ENCODE measurements at places on chromosomes 2 and 18.

DNA sequence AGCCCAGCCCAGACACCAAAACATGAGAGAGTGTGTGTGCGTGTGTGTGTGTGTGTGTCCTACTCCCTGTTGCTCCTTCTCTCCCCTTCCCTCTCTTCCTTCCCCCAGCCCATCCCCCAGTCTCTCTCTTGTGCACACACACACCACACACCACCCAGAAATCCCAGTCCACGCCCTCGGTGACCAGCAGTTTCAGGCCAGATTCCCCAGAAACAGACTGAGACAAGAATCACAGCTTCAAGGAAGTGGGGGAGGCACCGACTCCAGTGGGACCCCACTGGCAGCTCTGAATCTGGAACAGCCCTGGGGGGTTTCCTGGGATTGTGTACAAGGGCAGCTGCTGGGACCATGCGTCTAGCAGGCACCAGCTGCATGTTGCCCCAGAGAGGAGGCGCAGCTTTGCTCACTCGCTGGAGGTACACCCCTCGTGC is 113.5 kb downstream of the NDUFA10 start:
- no peak for DNase-seq

DNA sequence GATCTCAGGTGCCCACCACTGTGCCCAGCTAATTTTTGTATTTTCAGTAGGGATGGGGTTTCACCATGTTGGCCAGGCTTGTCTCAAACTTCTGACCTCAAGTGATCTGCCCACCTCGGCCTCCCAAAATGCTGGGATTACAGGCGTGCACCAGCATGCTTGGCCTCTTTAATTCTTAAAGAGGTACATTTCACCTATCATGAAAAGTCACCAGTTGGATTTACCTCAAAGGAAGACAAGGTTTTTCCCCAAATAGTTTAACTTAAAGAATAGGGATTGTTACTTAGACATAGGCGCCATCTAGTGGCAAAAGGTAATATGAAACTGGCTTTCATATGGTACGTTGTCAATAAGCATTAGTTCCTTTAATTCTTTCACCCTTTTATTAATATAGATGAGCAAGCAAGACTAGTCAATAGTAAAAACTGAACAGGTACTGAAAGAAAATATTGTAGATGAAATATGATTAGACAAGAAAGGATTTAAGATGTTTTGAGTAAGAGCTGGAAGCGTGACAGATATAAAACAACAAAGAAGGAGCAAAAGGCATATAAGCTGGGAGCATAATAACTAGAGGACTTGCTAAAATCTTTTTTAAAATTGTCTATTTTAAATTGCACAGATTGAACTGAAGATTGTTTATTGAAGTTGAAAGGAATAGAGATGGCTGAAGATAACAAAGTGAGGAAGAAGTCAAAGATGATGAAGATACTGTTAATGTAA is 35.0 kb upstream of the PSMD14 start:
- peak; percentile 80 for DNase-seq

GRCh38 chr2:138219961-138220360 is 255.7 kb downstream of the HNMT start:
- DNase-seq = no peak

DNA sequence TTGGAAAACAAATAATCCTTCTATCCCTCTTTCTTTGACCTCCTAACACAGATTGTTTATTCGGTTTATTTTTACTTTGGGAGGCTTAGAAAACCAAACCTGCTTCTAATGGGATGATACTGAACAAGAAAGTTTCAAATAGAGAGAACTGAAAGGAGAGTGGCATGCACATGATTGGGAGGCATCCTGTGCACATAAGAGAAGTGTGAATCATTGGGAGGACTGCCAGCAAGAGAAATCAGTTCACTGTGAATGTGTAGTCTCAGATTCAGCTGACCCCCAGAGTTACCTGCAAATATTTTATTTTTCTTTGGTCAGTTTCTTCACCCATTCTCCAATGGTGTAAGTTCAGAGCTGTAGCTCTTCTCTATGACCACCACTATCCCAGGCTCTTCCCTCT is 1363.2 kb upstream of the ACVR2A start:
- DNase-seq = no peak

- peak; percentile 51 for DNase-seq
These were observed 555.5 kb upstream of the TNP1 start for GRCh38 chr2:217415316-217415715.

- no peak for DNase-seq
These were observed 371.9 kb downstream of the NBAS start for GRCh38 chr2:15189216-15189615.

DNA sequence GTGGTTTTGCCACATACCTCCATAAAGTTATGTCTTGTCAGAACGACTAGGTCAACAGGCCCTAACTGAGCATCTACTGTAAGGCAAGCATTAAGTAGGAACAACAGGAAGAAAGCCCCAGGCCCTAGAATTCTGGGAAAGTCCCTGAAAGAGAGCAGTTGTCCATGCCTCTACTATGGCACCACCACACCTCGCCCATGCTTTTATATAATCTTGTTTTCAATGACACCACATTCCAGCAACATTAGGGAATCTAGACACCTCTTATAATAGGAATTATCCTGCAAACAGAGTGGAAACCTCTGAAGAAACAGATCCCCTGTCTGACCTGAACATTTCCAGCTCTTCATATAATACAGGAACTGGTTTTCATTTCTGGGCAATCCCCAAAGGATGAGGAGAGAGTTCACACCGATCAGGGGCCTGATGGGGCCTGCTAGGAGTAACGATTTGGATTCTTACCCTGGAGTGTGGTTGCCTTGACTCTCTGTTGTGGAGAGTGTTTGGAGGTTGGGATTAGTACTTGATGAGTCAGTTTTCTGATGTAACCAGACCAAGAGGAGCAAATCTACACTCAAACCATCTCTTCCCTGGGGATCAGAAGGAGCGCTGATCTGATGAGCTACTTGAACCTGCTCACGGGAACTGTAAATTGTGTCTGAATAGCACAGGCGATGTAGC is 31.9 kb upstream of the CEP68 start:
- no peak for DNase-seq

GRCh38 chr2:151020411-151020810 is 241.3 kb downstream of the RBM43 start:
- DNase-seq = peak; percentile 38

GRCh38 chr2:62287899-62288880 is 92.3 kb downstream of the B3GNT2 start:
- peak; percentile 94 for DNase-seq

GRCh38 chr2:128298846-128299507 is 19.7 kb downstream of the HS6ST1 start:
- no peak for DNase-seq

- no peak for DNase-seq
These were observed 102.4 kb downstream of the VAPA start for GRCh38 chr18:10015941-10016819.

- DNase-seq = no peak
These were observed 216.8 kb upstream of the HNMT start for GRCh38 chr2:137747509-137747908.

DNA sequence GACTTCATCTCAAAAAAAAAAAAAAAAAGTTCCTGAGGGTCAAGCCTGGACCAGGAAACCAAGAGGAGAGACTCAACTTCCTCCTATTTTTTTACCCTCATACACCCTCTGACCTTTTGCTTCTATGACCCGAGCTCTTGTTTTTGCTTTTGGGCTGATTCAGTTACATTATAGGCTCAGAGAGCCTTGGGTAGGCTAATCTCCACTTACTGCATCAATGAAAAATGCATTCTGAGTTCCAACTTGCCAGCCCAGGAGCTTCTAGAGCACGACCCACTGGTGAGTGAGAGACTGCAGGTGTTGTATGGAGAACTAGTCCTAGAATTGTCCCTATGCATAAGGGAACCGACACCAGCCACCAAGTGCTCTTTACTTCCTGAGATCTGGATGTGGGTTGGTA is 91.1 kb downstream of the CABLES1 start:
- peak; percentile 32 for DNase-seq

GRCh38 chr2:190649798-190650390 is 1.0 kb downstream of the NAB1 start:
- peak; percentile 31 for DNase-seq

DNA sequence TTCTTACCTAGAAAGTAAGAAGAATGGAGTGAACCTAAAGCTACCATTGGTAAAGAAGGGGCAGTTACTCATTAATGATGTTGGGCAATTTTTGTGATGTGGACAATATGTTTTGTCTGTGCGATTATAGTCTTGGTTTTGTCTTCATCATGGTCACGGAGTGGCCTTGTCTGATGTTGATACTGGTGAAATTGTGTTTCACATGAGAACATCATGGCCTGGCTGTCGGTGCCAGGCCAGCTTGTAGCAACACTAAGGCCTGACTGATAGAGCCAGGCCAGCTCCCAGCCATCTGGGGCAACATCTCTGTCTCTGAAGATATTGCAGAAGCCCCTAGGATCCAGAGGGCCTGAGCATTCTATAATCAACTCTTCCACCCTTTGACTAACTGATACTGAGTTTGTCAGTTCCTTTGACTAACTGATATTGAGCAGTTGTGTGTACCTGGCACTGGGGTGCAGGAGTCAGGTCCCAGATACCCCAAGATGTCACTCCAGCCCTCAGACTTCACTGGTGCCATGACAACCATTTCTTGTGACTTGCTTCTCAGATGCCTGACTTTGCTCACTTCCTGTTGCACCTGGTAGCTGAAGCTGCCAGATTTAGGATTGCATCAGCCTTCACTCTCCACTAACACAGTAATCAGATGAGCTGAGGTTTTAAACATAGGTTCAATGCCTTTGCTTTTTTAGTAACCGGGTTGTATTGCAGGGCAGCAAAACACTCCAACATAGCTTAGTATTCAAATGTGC is 62.5 kb downstream of the RPIA start:
- peak; percentile 80 for DNase-seq

DNA sequence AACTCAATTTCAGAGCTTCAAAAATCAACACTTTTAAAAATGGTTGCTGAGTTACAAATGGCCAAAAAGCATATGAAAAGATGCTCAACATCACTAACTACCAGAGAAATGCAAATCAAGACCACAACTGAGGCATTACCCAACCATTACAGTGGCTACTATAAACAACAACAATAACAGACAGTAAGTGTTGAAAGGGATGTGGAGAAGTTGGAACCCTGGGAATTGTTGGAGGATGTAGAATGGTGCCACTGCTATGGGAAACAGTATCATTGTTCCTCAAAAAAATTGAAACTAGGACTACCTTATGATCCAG is 173.3 kb upstream of the SPRED2 start:
- no peak for DNase-seq

- peak; percentile 34 for DNase-seq
These were observed 17.7 kb downstream of the MPP4 start for GRCh38 chr2:201680743-201681142.

GRCh38 chr18:35085450-35086380 is 44.5 kb downstream of the MAPRE2 start:
- no peak for DNase-seq

DNA sequence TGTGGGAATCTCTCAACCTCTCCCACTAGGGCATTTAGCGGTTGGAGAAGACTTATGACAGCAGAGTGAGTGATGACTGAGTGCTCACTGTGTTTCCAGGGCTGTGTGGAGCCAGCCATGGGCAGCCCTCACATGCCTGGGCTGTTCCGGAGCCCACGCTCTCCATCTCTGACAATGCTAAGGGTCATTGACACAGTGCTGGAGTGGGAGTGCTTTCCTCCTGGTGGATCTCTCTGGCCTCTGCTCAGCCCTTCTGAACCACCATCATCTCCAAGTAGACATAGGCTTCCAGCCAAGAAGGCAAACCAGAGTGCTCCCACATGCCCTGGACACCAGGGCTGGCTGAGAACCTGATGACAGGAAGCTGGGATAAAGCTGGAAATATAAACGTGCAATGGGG is 33.1 kb upstream of the TWIST2 start:
- no peak for DNase-seq

DNA sequence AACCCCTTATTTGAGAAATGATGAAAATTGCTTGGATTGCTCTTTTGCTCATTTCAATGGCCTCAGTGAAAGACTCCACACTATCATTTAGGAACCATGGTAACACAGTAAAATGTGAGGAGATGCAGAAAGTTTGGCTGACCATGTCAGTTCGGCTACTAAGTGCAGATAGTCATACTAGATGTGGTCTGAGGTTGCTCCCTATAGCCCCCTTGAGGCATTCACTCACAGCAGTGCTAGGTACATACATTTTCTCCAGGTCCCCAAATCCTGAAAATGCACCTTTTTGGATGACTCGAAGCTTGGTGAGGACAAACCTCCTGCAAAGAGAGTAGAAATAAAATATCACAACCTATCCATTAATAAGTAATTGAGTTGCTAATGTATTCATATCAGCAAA is 86.3 kb downstream of the FSHR start:
- DNase-seq = no peak

DNA sequence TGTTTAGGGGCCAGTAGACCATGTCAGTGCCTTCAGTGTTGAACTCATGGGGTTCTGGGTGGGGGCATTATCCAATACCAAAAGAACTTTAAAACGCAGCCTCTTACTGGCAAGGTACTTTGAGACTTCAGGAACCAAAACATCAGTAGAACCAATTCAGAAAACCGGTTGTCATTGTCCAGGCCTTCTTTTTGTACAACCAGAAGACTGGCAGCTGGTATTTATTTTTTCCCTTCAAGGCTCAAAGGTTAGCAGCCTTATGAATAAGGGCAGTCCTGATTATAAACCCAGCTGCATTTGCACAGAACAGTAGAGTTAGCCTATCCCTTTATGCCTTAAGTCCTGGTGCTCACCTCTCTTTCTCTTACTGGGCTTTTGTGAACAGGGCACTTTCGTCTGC is 113.8 kb upstream of the EML6 start:
- no peak for DNase-seq

DNA sequence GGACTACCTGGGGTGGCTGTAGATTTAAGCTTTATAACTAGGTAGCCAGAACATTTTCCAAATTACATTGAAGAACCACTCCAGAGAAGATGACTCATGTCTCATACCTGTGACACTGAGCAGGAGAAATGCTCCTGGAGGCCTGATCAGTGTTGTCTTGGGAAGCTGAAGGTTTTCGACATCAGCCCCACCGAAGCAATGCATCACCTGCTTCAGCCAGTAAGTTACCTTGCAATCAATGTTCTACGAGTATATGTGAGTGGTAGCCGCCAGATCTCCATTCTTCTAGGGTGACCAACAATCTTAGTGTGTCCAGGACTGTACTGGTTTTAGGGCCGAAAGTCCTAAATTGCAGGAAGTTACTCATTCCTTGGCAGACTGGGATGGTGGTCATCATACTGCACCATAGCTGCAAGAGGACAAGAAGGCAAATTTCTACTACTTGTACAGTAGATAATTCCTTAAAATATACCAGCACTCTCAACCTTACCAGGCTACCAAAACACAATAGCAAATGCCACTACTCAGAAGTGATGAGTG is 109.3 kb upstream of the LINC00305 start:
- no peak for DNase-seq

DNA sequence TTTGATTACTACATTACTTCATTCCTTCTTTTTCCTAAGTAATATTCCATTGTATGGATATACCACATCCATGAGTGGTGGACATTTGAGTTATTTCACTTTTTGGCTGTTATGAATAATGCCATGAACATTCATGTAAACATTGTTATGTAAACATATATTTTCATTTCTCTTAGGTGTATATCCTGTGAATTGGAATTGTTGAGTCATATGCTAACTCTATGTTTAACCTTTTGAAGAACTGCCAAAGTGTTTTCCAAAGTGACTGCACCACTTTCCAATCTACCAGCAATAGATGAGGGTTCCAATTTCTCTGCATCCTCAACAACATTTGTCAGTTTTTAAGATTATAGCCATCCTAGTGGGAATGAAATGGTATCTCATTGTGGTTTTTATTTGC is 42.7 kb upstream of the CXXC1 start:
- DNase-seq = no peak

- no peak for DNase-seq
These were observed 13.1 kb downstream of the SEH1L start for GRCh38 chr18:12960853-12961397.

- DNase-seq = no peak
These were observed 95.1 kb downstream of the STRN start for GRCh38 chr2:36871068-36871707.

- no peak for DNase-seq
These were observed 95.4 kb downstream of the KCNE4 start for GRCh38 chr2:223147431-223147830.
